ENCODE measurements at places on chromosomes 2 and 18.

- no peaks in the 10 kb centered on the region for H3K36me3 ChIP-seq
- no peak for DNase-seq
- no peak overlapping the region for H3K4me3 ChIP-seq
- no peak overlapping the region for H3K27ac ChIP-seq
- no peaks in the 10 kb centered on the region for H3K27me3 ChIP-seq
Measured at GRCh38 chr18:7757175-7757574, 190.1 kb downstream of the PTPRM start.

DNA sequence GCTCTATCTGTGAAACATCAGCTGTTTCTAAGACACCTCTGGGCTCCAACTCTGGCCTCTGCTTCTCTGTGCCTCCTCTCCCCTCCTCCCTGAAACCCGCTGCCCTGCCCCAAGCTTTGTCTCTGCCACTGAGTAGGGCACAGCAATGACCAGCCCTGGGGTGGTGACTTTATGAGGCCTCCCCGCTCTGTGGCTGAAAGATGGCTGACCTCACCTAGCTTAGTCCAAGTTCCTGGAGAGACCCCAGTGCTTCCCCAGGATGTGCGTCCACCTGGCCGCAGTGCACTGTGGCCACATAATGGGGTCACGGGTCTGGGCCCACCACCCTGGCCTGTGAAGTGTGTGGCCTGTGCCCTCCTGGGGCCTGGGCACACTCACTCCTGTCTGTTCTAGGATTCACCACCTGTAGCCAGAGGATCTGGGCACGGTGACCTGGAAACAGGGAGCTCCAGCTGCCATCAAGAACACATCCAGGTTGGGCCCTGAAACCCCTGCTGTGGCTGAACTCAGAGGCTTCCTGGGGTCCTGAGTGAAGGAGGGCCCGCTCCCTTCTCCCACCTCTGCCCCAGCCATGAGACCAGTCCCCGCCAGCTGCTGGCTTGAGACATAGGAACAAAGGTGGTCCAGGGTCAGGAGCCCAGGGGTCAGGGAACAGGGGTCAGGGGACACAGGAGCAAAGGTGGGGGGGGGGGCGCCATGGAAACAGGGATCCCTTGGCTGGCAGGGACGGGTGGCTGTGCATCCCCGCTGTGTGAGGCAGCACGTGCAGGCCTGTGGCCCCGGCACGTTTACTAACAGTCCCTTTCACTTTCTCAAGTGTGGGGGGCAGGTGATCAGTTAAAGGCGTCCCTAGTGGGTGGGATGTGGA is 29.3 kb upstream of the OTOS start:
- H3K36me3 ChIP-seq = no peaks in the 10 kb centered on the region
- H3K27ac ChIP-seq = no peak overlapping the region

- H3K4me1 ChIP-seq = no peaks in the 10 kb centered on the region
- H3K27me3 ChIP-seq = no peaks in the 10 kb centered on the region
- H3K36me3 ChIP-seq = no peaks in the 10 kb centered on the region
- DNase-seq = no peak
- H3K27ac ChIP-seq = no peak overlapping the region
- H3K4me3 ChIP-seq = no peak overlapping the region
Measured at GRCh38 chr2:216724190-216724589, 28.8 kb upstream of the IGFBP5 start.

DNA sequence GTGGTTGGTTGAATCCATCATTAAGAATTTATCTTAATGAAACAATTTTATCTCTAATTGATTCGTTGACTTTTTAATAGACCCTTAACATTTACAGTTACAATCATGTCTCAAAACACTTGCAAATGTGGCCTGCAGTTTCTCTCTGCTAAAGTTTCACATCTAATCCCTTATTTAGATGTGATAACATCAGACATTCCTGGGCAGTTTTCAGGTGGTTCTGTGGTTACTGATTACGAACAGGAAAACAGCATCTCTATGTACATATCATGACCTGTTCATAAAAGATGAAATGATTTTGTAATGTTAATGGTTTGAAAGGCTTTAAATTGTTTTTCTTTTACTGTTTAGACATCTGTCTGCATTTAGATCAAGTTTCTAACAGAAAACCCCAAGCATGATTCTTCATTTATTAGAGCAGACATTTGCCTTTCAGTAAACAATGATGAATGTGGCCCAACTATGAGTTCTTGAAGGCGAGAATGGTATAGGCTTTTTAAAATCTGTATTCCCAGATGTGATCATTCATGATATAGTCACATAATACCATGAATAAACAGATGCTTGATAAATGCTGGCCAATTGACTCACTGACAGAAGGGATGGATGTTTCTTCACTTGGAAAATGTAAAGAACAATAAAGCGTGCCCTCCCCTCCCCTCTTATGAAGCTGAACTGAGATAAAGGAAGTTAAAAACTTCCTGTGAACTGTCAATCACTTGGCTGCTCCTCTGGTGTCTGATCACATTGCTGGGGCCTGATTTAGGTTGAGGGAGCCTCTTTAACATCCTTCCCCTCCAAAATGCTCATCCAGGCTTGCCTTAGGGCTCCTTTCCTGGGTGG is 3.5 kb downstream of the CAPN14 start:
- no peak overlapping the region for H3K27ac ChIP-seq

Measured in upper lobe of right lung (tissue), 1 donor.